Stimulated activated CD4-positive, alpha-beta T cell treated with anti-CD3 and anti-CD28 coated beads, TNF-alpha, amount 100 ng/mL, for 1 hour (primary cell): ENCODE measurements at places on chromosomes 16 and 17.

DNA sequence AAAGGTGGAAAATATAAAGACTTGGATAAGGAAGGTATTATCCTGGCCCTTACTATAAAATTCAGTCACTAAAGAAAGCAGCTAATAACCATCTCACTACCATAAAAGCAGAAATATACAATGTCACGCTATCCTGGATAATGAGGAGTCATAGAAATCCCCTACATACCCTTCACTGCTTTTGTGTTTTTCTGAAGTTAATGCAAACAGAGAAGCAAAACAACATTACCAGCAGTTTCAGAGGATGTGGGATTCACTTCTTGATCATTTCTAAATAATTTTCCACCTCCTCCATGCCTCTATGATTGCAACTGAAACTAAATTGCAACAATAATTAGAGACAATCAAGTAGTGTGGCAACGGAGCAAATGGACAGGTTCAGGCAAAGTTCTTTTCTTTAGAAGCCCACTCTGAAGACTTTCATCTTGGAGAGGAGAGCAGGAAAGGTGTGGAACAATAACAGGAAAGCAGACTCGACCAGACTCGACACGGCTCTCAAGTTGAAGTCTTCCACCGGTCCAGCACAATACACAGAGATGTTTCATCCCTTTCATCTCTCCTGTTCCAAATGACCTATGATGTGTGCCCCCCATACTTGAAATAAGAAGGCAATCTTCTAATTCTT lies 10.2 kb downstream of the CYTH1 start:
- DNase-seq, result no peak

GRCh38 chr16:89795676-89796075 lies 20.8 kb downstream of the FANCA start:
- DNase-seq, result no peak

GRCh38 chr17:41919840-41920579 lies 1.3 kb upstream of the ACLY start:
- DNase-seq, result no peak

- DNase-seq, result no peak
These were observed 22.9 kb downstream of the KLHDC4 start for GRCh38 chr16:87742781-87743490.

DNA sequence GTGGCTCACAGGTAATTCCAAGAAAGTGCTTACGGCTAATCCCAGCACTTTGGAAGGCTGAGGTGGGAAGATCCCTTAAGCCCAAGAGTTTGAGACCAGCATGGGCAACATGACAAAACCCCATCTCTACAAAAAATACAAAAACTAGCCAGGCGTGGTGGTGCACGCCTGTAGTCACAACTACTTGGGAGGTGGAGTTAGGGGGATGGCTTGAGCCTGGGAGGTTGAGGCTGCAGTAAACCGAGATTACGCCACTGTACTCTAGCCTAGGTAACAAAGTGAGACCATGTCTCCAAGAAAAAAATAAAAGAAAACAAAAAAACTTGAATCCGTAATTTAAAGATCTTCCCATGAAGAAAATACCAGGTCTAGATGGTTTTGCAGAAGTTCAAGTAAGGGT lies 5.0 kb downstream of the ICAM2 start:
- no peak for DNase-seq

GRCh38 chr17:60311186-60311585 lies 80.7 kb downstream of the USP32 start:
- no peak for DNase-seq

- DNase-seq, result no peak
These were observed 150.5 kb downstream of the KATNIP start for GRCh38 chr16:27700304-27700995.

DNA sequence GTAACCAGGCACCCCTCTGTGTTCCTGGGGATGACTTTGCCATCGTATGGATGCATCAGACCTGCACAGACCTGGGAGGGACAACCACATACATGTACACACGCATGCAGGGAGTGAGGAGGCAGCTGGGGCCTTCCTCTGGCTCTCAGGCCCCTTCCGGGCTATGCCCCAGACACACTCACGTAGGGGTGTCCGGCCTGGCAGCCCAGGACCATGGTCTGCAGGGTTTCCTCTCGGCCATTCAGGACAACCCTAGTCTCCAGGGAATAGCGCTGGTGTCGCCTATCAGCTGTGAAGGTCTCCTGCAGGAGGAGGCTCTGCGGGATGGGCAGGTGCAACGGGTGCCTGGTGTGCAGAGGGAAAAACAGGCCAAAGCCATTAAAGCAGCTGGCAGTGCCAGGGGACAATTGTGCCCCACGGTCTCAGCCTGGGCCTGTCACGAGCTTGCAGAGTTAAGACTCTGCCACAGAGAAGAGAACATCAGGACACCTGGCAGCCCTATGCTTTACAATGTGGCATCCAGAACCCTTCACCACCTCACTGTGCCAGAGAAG lies 101.4 kb downstream of the RMI2 start:
- no peak for DNase-seq

DNA sequence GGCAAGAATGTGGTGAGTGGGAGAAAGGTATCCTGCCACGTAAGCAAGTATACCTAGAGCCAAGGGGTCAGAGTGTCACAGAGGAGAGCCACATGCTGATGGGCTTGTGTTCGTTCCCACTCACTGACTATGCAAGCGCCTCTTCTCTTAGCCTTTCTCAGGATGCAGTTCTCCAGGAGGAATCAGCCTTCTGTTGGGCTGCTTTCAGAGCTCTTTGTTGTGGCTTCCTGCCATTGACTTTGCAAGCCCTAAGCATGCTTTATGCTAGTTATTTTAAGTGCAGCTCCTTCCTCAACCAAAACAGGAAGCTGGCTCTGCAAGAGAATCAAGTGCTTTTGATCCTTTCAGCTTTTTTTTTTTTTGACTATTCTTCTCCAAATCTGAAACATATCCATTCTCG lies 66.6 kb downstream of the SIAH1 start:
- DNase-seq, result peak; percentile 2

GRCh38 chr17:63552211-63552610 lies 1.9 kb downstream of the DCAF7 start:
- no peak for DNase-seq

DNA sequence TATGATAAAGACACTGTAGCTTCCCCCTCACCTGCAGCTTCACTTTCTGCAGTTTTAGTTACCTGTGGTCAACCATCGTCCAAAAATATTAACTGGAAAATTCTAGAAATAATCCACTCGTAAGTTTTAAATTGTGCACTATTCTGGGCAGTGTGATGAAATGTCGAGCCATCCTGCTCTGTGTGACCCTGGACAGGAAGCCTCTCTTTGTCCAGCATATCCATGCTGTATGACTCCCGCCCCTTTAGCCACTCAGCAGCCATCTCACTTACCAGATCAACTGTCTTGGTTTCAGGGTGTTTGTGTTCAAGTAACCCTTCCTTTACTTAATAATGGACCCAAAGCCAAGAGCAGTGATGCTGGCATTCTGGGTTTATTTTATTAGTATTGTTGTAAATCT lies 56.1 kb downstream of the SIAH1 start:
- no peak for DNase-seq

DNA sequence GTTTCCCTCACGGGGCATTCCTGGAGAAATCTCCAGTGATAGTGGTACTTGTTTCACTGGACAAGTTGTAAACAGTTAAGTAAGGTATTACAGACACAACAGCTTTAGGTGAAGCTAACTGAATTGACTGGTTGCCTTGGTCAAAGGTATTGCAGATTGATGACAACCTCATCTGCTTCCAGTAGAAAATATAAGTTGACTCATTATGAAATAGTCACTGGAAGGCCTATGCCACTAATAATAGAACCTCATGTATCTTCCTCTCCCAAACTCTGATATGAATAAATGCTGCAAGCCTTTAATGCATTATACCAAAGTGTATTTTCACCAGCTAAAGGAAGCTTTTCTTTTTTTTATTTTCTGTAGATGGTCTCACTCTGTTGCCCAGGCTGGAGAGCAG lies 44.8 kb downstream of the GLG1 start:
- no peak for DNase-seq
